GM19239 (cell line): ENCODE measurements at places on chromosomes 13 and 19.

DNA sequence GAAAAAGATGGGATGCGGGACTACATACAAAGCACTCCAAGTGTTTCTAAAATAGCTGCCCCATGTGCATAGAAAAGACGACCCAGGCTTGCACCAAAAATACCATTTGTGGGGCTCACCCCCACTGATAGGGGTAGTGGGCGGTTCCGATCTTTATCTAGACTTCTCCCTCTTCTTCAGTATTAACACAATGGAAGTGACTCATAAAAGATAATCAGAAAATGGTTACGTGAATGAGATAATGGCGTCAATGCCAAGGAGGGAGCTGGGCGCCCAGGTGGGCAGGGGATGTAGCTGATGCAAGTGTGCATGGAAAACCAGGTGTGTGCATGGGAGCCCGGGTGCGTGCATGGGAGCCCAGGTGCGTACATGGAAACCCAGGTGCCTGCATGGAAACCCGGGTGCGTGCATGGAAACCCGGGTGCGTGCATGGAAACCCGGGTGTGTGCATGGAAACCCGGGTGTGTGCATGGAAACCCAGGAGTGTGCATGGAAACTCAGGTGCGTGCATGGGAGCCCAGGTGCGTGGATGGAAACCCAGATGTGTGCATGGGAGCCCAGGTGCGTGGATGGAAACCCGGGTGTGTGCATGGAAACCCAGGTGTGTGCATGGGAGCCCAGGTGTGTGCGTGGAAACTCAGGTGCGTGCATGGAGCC lies 32.7 kb downstream of the LAMP1 start:
- no peak for DNase-seq

DNA sequence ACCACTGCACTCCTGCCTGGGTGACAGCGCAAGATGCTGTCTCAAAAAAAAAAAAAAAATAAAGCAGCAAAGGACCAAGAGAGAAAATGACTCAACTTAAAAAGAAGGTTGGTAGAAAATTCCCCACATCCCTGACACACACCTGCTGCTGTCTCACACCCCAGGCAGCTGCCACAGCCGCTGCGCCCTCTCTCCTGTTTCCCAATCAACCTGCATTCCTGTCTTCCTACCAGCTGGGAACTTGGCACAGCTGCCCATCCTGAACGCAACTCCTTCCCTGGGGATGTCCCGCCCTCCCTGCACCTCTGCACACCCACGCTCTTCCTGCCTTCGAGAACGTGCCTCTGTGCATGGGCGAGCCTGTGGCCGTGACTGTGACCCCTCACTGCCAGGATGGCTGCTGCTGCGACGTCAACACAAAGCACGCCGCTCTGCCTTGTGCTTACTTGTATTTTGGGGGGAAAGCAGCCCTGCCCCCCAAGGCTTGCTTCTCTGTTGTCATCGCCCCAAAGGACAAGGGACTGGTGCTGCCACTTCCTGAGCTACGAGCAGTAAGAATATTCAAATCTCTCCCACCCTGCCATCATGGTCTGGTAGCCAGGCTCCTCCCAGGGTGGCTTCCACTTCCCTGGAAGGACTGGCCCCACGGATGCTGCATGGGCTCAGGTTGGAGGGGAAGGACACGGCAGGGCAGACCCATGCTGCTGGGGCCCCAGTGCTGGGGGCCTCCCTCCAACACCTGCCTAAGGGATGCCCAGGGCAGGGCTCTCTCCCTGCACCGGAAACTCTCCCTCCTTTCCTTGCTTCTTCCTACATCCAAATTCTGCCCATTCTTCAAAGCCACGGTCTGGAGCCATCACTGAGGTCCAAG lies 20.7 kb downstream of the SH3GL1 start:
- DNase-seq, result no peak

DNA sequence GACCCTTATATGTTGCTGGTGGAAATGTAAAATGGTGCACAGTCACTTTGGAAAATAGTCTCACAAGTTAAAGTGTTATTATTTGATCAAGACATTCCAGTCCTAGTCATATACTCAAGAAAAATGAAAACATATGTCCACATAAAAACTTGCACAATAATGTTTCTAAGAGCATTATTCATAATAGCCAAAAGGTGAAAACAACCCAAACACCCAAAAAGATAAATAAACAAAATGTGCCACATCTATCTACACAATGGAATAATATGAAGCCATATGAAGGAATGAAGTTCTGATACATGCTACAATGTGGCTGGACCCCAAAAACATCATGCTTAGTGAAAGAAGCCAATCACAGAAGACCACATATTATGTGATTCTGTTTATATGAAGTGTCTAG lies 14.4 kb upstream of the AKAP8 start:
- DNase-seq, result no peak

GRCh38 chr19:45152504-45153338 lies 8.1 kb downstream of the NKPD1 start:
- DNase-seq, result peak; percentile 69

DNA sequence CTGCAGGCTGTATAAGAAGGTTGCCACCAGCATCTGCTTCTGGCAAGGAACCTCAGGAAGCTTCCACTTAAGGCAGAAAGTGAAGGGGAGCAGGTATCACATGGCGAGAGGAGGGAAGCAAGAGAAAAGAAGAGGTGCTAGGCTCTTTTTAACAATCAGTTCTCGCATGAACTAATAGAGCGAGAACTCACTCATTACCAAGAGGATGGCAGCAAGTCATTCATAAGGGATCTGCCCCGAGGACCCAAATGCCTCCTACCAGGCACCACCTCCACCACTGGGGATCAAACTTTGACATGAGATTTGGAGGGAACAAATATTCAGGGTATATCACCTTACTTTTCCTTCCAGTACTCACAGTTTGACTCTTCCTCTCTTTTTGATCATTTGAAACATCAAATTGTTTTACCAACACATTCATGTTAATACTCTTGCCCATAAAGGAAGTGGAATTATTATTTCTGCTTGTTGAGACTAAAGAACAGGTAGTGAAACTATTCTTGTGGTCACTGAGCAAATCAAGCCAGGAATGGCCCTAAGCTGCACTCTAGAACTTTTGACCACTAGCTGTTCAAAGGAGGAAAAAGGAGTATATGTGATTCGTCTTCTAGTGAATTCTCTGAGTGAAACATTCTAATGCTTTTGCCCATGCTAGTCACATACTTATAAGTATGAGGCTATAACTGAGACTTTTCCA lies 45.0 kb downstream of the LACC1 start:
- peak; percentile 7 for DNase-seq

GRCh38 chr19:41355802-41356201 lies 2.1 kb upstream of the TGFB1 start:
- DNase-seq, result no peak

DNA sequence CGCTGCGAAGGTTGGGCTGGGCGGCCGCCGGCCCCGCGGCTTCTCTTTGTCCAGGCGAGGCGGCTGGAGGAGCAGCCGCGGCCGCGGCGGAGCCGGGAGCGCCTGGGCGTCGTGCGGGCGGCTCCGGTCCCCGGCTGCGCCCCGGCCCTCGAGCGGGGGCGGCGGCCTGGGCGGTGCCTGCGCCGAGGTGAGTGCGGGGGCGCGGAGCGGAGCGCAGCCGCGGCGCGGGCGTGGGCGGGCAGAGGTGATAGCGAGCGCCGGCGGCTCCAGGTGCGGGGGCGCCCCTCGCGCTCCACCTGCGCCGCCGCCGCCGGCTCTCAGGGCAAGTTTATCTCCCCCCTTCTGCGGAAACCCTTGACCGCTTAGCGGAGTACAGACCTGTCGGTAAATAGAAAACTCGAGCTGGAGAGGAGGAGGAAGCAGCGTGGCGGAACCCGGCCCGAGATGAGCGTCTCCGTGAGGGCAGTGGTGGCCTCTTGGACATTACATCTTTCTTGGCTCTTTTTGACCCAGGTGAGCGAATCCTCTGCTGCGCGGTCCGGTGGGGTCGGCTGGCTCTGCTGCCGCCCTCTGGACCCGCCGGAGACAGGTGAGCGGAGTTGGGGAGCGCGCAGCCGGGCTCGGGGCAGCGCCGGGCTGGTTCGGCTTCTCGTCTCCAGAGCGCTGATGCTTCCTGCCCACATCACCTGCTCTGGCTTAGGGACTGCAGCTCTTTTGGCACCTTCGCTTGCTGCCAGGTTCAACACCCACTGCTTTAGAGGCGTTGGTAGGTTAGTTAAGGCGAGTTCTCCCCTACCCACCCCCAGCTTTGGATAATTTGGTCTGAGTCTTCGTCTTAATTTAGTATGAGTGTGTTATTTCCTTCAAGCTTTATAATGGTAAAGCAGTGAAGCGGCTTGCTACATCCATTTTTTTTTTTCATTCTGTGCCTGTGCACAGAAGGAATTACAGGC lies at the start of gene MTUS2:
TSS of gene MTUS2 (plus strand) at position 241 of the 953 bp plus-strand sequence.
- DNase-seq, result peak; percentile 25

DNA sequence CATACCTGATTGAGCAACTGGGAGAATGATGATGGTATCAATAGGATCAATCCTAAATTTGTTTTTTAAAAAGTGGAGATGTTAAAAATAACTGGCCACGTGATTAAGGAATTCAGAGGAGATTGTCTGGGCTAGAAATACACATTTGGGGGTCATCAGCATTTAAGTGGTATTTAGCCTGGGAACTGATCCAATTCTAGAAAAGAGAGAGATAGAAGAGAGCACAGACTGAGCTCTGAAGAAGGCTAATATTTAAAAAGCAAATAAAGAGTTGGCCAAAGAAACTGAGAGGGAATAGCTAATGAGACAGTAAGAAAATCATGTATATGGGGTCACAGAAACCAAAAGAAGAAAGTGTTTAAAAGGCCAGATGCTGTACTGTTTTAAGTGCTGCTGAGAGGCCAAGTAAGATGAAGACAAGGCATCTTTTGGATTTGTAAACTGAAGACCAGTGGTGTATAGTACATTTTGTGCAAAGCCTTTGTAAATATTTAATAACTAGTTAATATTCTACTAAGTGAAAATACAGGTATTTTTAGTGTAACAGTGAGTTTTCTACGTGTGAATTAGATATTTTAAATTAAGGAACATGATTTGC lies 40.2 kb downstream of the UBL3 start:
- no peak for DNase-seq

DNA sequence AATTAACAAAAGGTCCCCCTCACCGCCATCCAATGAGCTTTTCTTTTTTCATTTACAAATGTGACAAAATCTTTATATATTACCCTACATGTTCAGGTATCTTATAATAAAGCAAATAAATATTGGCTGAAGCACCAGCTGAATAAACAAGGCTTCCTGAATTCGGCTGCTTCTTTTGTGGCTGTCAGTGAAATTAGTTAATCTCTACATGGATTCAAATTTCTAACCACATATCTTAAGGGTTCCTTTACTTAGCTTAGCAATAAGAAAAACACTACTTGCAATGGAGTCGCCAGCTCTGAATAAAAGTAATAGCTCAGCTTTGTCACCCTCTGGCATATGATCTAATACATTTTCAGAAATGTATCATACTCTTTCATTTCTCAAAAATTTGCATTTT lies 104.3 kb downstream of the CCNA1 start:
- no peak for DNase-seq

DNA sequence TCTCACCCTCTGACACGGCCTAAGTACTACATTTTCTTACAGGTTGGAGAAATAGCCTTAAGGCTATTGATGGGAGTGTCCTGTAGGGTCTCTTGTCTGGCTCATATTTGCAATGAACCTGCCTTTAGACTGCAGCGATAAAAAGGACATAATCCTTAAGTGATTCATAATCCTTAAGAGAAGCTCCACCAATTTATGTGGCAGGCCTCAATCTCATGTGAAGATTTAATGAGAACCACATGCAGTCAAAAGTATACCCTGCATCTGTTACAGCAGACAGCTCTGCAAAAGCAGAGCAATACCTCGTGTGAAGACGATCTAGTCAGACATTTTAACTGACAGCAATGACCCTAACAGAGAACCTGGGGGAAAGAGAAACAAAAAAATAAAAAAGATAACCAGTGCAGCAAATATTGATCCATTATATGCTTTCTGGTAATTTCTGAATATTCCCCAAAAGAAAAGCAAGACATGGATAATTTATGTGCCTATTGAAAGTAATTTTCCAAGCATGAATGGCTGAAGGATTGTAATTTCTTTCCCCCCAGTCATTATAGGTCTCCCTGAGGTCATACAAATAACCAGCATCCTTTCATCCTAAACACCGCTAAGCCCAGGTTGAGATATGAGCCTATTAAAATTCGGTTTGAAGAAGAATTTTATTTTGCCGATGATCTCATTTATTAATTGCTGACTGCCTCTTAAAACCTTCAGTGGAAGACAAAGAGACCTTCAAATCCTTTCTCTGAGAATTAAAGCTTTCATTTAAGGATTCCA lies 321.8 kb upstream of the NBEA start:
- DNase-seq, result no peak

DNA sequence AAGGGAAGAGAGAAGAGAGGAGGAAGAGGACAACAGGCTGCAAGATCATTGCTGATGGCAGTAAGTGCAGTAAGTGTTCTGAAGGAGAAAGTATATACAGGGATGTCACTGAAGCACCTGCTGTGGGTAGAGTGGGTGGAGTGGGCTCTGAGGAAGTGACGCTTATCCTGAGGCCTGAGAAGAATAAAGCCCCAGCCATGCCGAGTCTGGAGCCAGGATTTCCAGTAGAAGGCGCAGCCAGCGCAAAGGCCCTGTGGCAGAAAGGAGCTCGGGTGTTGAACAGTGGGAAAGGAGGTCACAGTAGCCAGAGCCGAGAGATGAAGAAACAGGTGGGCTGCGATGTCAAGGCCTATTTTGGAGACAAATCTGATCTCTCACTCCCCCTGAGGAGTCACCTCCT lies 31.8 kb upstream of the ADGRE5 start:
- DNase-seq, result no peak

GRCh38 chr19:39106194-39106593 lies 19.4 kb upstream of the PAK4 start:
- no peak for DNase-seq

GRCh38 chr13:26469602-26470001 lies 87.9 kb upstream of the WASF3 start:
- no peak for DNase-seq

- DNase-seq, result no peak
Observed at GRCh38 chr19:5587661-5588060, 19.9 kb upstream of the TINCR start.

DNA sequence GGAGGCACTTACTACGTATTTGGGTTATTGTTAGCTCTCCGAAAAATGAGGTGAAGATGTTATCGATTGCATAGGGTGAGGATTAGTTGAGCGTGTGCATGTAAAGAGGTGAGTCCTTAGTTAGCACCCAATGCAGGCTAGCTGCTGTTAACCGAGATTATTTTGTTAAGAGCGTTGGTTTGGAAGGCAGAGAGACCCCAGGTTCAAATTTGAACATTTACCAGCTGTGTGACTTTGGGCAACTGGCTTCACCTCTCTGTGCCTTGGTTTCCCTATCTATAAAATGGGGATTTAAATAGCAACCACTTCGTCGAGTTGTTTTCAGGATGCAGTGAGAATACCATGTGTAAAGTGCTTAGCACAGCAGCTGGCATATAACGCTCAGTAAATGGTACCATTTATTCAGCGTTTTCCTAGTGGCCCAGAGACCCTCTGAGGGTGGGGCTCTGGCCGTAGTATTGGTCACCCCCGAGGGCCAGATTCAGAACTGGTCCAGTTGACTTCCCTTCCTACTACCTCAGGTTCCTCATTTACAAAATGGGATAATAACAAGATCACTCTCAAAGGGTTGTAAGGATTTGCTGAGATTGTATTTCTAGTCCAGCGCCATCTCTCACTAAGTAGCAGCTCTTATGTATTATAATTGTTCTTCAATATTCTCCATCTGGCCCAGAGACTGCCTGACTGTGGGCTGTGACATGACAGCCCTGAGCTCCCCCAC lies 887 bp downstream of the SIPA1L3 start:
- no peak for DNase-seq

GRCh38 chr19:28920269-28921066 lies 292.5 kb downstream of the UQCRFS1 start:
- DNase-seq, result no peak
